ENCODE measurements at places on chromosomes 4 and X.

DNA sequence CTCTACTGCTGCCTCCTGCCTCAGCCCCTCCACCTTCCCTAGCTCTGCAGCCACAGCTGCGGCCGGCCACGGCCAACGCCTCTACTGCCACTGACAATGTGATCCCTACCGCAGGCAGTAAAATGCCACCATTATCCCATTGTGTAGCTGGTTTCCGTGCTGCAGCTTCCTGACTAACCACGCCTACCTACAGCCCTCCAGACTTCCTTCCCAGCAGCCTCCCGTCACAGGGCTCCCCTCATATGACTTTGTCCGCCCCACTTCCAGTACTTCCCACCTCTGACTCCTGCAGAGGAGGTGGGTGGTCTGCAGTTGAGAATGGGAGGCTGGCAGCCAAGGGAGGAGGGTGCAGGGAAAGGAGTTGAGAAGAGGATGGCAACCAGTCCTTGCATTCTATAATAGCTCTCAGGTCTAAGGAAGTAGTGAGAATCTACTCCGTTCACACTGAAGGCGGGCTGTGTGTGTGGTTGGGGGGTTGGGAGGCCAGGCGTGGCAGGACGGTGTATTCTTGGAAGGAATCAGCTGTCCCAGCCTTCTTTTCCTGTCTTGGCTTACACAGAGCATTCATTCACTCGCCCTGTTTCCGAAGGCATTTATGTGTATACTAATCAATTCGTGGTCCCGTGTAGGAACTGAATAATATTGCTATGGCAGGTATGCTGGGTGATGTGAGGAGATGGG is 33.1 kb upstream of the USP51 start:
- DNase-seq, result peak; percentile 7

GRCh38 chr4:142809559-142809958 is 36.5 kb downstream of the INPP4B start:
- no peak for DNase-seq

- DNase-seq, result no peak
These were observed 16.1 kb downstream of the NKX3-2 start for GRCh38 chr4:13527981-13528820.

DNA sequence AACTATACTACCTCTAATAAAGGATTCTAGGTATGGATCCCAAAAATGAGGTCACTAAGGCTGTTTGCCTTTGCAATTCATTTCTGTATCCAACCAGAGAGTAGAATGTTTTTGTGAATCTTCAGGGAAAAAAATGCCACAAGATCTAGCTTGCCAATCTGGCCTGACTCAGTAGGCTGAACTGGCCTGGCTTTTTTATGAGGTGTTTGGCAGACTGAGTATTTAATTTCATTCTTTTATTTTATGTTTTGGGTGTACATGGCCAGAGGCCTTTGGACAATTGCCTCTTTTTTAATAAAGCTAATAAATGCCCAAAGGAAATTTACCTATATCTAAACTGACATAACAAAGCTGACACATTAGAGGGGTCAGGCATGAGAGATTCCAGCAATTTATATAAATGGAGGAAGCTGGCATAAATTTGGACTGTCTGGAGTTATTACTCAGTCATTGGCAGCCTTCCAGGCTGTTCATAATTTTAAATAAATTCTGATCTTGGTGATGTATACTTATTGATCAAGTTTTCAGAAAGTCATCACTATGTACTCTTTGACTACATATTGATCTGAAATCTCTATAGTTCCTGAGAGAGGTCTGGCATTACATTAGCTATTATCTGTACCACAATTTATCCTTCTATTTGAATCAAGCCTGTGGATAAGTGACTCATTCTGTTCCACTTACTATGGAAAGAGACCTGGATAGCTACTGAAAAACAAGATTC is 376.4 kb upstream of the NOCT start:
- DNase-seq, result no peak

GRCh38 chr4:119615068-119615719 is 13.4 kb downstream of the PDE5A start:
- DNase-seq, result no peak

DNA sequence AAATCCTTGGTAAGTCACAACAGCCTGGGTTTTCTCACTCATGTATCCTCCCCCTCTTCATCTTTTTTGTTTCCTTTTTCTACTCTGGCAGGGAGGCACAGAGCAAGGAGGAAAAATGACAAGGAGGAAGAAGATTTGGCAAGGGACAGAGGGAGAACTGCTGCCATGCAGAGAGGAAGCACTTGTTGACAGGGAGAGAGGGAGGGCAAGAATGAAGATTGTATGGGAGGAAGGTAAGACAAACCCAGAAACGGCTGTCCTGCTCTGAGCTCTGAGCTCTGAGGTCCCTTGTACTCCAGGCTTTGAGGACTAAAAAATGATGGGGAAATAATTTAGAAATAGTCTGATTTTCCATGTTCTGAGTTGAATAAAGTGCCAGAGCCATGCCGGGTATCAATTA is 123.9 kb downstream of the DCHS2 start:
- peak; percentile 13 for DNase-seq

GRCh38 chr4:121256887-121257466 is 92.9 kb upstream of the TNIP3 start:
- DNase-seq, result no peak

GRCh38 chr4:158067646-158068045 is 105.2 kb downstream of the GASK1B start:
- DNase-seq, result no peak

DNA sequence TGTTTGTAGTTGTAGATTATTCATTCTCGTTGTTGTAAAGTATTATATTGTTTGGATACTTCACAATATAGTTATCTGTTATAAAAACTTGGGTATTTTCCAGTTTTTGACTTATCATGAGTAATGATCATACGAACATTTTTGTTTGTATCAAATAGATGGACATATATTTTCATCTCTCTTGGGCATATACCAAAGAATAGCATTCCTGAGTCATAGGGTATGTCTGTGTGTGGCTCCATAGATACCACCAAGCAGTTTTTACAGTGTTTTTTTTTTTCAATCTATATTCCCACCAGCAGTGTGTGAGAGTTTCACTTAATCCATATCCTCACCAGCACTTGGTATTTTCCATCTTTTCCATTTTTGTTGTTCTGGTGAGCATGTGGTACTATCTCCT is 89.7 kb upstream of the RAB40AL start:
- no peak for DNase-seq

GRCh38 chr4:134936014-134936413 is 734.4 kb upstream of the PABPC4L start:
- no peak for DNase-seq

DNA sequence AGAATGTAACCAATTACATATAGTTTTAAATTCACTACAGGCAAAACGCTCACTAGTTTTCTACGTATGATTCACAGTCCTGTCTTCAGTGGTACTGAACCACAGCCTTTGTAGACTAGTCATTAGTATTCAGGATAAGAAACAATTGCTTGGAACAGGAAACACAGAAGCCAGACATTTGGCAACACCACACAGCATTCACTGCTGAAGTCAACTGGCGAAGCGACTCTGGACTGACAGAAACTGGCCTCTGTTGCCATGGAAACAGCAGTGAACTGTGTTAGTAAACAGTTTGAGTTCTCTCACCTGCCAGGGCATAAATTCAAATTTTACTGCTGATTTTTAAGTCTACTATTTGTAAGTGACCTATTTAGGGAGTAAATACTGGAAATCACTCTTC is 57.6 kb downstream of the MAPK10 start:
- DNase-seq, result peak; percentile 93

- DNase-seq, result no peak
These were observed 105.3 kb upstream of the NKX1-1 start for GRCh38 chr4:1511441-1512041.

- peak; percentile 71 for DNase-seq
These were observed 17.8 kb downstream of the TRIM2 start for GRCh38 chr4:153221783-153222706.

- peak; percentile 85 for DNase-seq
These were observed at the start of gene ING2 for GRCh38 chr4:183504930-183505610. TSS of gene ING2 (plus strand) at chr4:183505058. CDS start at chr4:183505196, 138 bp downstream.

GRCh38 chrX:88883200-88883599 is 136.2 kb downstream of the CPXCR1 start:
- DNase-seq, result no peak

DNA sequence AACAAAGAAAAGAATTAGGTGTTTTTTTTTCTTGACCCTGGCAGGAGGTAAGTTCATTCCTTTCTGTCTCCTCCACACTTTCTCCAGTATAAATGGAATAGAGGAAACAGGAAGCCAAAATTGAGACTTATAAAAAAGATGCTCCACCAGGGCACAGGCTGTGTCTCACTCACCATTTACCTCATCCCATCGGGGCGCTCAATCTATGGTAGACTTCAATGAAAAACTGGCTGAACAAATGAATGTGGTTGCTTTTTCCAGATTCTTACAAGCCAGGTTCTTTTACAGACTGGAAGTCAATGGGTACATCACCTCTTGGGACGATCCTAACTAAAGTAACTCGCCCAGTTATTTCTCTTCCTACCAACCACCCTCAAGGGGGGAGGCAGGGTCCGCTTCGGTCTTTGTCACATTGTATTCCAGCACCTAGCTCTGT is 685 bp downstream of the COMMD8 start:
- DNase-seq, result peak; percentile 23

DNA sequence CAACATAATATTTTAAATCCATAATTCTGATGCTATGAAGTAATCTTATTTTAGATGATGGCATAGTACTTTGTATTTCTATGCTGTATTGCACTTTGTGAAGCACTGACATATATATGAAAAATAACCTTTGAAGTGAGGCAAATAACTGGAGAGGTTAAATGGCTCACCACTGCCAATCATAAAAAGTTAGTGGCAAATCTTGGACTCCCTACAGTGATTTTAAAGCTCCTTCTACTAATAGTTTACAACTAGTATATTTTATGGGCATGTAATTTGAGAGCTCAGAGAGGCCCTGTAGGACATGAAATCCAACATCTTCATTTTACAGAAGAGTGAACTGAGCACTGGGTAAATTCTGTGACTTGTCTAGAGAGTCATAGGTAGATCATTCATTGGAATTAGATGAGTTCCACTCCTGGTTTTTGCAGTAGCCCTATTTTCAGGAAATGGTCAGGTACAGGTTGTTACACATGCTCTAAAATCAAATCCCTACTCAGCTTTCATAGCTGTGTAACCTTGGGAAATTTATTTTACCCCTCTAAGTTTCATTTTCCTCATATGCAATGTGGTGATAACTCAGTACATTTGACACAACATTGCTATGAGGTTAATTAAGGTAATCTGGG is 804 bp upstream of the GC start:
- no peak for DNase-seq

- DNase-seq, result no peak
These were observed 1850.2 kb upstream of the AGA start for GRCh38 chr4:179292468-179292867.

GRCh38 chr4:166162327-166162726 is 289.3 kb downstream of the TLL1 start:
- DNase-seq, result no peak

DNA sequence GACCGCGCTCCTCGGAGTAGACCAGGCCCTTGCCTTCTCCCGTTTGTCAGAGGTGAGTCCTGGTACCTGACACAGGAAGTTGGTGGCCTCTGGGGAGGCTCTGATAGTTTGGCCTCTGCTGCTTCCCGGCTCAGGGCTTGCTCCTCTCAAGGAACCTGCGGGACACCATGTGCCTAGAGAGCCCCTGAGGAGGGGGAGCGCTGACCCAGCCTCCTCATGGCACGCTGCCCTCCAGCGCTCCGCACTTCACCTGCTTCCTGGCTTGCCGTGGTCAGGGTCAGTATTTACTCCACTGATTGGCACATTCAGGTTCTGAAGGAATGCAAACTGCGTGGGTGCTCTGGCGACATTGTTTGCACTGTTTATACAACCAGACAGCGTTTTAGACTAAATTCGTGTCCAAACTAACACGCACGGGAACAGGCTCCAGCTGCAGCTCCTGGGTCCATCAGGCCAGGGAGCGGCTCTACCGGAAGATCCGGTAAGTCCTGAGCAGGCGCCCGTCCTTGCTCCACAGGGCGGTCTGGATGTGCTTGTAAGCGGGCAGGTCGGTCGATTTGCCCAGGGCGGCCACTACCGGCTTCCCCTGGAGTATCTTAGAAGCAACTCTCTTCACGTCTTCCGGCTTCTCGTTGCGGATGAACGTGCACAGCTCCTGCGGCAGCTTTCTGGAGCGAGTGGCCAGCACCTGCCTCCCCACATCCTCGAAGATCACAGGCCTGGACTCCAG is 121.6 kb upstream of the GRID2 start:
- no peak for DNase-seq

DNA sequence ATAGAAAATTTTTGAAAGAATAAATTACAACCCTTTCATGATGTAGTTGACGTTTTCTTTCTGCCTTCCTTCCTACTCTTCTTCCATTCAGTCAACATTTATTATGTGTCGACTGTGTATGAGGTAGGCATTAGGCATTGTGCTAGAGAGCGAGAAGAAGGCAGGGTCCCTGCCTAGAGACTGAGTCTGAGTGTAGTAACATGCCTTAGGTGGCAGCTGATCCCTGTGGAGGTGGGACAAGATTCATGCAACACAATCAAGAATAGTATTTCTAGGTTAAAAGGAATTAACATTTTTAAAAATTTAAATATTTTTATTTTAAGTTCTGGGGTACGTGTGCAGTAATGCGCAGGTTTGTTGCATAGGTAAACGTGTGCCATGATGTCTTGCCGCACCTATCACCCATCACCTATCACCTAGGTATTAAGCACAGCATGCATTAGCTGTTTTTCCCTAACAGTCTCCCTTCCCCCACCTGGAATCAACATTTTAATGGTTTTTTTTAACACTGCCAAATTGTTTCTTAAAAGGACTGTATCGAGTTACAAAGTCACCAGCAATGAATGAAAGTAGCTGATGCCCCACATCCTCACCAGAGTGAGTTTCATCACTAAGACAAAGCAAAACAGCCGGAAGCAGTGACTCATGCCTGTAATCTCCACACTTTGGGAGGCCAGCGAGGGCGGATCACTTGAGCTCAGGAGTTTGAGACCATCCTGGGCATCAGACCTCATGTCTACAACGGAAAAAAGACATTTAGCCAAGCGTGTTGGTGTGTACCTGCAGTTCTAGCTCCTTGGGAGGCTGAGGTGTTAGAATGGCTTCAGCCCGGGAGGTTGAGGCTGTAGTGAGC is 84.0 kb downstream of the WWC2 start:
- DNase-seq, result no peak

GRCh38 chrX:43655151-43656004 is 721 bp upstream of the MAOA start:
- peak; percentile 19 for DNase-seq

- DNase-seq, result peak; percentile 6
These were observed 822 bp upstream of the SGMS2 start for GRCh38 chr4:107823870-107824349.

GRCh38 chr4:7183161-7183560 is 9.2 kb upstream of the SORCS2 start:
- DNase-seq, result no peak
